Umbilical cord (tissue), 2 donors: ENCODE measurements at places on chromosomes 6 and 20. TPM values are rescaled to one million over a fixed set of nuclear protein-coding genes. Genes with fewer than 3 reads are reported as not detected.

- no peak for DNase-seq
Measured at GRCh38 chr20:45444050-45444449, 25.5 kb upstream of the WFDC2 start.

DNA sequence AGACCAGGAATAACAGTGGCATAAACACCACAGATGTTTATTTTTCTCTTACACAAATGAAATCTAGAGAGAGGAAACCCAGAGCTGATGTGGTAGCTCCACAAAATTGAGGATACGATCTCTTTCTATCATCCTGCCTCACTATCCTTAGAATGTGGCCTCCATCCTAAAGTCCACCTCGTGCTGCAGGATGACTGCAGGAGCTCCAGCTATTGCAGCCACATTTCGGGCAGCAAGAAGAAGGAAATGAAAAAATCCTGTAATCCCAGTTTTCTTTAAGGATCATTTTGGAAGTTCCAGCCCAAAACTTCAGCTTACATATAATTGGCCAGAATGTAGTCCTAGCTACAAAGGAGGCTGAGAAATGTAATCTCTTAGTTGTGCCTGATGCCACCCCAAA lies 41.2 kb upstream of the ARFGEF2 start:
- DNase-seq, result no peak

DNA sequence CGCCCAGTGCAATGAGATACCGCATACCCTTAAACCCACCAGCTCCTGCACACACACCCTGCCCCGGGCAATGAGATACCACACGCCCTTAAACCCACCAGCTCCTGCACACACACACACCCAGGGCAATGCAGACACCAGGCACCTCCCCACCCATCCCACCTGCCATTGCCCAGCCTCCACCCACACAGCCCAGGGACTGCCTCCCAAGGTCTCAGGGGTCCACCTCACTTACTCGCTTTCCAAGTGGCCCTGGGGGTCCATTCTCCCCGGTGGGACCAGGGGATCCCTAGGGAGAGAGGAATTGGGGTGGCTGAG lies 24.0 kb downstream of the COL11A2 start:
- DNase-seq, result no peak

DNA sequence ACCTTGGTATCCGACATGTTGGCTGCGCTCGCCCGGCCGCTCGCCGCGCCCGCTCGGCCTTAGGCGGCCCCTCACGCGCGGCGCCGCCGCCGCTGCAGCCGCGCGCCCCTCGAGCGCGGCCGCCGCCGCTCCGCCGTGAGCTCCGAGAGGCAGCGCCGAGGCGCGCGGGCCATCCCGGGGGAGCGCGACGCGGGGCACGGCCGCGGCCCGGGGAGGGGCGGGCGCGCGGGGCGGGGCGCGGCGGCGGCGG lies at the start of gene KIF13A:
KIF13A (minus strand) TSS at position 189 of the 250 bp plus-strand sequence; CDS start at position 17, 172 bp downstream.
- DNase-seq, result no peak

DNA sequence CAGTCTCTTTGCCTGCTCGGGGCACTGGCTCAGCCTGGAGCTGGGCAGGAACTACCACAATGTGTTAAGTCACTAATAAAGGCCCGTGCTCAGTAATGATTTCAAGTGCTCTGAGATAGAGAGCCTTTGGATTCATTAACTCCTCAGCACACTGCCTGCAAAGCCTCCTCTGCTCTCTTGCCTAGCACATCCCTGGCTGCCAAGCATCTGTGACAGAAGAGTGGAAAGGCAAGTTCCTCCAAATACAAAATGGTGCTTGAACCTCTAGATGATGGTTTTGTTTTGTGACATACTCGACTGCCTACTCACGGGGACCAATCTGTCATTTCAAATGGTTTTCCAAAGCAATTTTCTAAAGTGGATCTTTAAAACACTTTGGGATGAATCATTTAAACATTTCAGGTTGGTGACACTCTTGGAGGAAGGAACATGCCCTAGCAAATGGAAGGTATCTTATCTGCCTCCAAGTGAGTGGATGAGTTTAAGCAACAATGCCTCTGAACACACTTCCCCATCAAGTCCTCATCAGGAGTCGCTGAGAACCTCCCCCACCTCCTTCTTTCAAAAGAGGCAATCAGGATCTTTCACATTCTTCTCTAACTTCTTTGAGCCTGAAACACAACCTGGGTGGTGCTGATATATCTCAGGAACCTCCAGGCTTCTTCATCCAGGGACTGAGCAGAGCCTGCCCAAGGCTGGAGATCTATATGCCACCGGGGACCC lies 35.8 kb downstream of the METTL24 start:
- DNase-seq, result no peak

GRCh38 chr6:47722194-47722593 lies 23.8 kb downstream of the ADGRF4 start:
- no peak for DNase-seq

GRCh38 chr20:14959506-14960475 lies 622.4 kb upstream of the FLRT3 start:
- no peak for DNase-seq

The HSPA1B gene
- total RNA-seq, result 37.3 TPM

The SYCP2L gene
- total RNA-seq, result 4.1 TPM

DNA sequence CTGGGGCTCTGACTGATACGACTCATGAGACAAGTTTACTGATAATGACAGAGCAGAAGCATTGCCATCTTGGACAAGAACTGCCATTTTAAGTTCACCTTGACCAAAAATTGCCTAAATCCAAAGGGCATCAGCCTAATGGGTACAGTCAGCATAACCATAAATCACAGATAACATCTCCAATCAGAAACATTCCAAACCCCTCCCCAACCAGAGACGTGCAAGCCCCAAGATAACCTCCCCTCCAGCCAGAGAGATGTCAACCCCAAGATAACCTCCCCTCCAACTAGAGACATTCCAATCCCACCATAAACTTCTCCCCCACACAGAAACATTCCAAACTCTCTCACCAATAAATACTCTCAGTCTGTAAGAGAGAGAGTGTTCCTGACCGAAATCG lies 10.5 kb downstream of the GPLD1 start:
- DNase-seq, result no peak

DNA sequence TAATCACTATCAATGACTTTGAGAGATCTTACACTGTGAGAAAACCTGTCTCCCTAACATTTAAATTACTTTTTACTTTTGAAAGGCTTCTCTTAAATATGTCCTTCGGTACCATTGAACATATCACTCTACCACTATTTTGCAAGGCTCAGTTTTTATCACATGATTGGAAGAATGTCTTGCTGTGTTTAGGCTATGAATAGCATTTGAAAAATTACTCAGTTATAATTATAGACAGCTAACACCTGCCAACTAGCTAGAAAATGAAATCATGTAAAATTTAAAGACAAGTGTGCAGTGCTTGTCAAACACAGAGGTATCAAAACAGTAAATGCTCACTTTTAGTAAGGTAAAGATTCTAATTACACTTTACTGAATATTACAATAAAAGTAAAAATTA lies 11.0 kb downstream of the SESN1 start:
- DNase-seq, result no peak

- no peak for DNase-seq
Measured at GRCh38 chr6:27023664-27024063, 223.8 kb upstream of the PRSS16 start.

DNA sequence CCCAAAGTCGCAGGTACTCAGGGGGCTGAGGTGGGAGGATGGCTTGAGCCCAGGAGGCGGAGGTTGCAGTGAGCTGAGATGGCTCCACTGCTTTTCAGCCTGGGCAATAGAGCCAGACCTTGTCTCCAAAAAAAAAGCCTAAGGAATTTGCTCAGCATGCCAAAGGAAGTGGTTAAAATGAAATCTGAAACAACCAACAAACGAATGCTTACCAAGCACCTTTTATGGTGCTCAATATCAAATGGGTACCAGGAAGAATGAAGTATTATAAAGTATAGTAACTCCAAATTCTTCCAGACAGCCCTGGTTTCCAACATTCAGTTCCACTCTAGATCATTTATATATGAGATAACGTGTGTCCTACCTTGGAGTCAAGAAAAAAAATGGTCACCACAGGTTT lies 14.0 kb downstream of the GMDS start:
- DNase-seq, result no peak

The SLC2A10 gene
- total RNA-seq, result 33.5 TPM

The PDYN gene
- 1.4 TPM for total RNA-seq

The TREML2 gene
- total RNA-seq, result 0.72 TPM

- DNase-seq, result peak; percentile 69
Measured at GRCh38 chr6:112216662-112217551, 37.5 kb downstream of the LAMA4 start.
